Left cardiac atrium (tissue), 4 donors: ENCODE measurements at places on chromosomes 5 and 9. TPM values are rescaled to one million over a fixed set of nuclear protein-coding genes. Genes with fewer than 3 reads are reported as not detected.
A peak's percentile ranks its signal among the peaks of the same experiment; 100 is the strongest.

Gene TDRD7
- 8.6 TPM for total RNA-seq

Gene CRB2
- total RNA-seq: 1.3 TPM

DNA sequence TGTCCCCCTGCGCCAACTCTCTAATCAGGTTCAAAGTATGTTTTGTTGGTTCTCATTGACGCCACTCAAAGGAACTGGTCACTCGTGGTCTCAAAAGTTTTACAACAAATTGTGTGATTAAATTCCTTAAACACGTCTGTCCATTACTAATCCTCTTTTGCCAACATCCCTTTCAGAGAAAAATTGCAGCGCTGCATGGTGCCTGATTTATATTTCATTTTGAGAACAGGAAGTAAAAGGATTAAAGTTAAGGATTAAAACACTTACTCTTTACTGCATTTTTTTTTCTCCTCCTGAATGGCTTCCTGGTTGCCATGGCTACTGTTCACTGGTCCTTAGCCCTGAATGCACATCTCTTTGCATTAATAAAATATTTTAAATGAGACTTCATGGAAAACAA is 383.5 kb downstream of the GLIS3 start:
- no peak for DNase-seq

DNA sequence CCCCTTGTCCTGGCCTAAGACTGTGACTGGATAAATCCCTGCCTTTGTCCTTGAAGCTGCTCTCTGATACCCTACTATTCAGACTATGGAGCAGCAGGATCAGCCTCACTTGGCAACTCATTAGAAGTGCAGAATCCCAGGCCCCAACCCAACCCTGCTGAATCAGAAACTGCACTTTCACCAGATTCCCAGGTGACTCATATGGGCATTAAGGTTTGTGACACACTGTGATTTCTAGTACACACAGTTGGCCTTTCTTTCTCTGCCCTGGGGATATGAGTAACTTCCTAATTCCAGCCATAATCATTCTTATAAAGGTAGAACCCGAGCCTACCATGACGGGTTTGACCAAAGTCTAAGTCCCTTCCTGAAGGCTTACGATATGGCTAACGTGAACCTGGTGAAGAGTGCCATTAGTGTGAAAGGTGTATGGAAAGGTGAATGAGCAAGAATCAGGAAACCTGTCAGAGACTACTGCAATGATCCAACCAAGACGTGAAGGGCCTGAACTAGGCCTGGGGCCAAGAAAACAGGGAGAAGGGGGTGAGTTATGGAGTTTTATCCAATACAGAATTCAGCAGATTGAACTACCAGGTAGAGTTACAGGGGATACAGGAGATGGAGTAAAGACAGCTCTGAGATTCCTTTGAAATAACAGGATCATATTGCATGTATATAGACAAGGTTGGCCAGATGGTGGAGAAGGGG is 533.0 kb downstream of the BNC2 start:
- no peak for DNase-seq

DNA sequence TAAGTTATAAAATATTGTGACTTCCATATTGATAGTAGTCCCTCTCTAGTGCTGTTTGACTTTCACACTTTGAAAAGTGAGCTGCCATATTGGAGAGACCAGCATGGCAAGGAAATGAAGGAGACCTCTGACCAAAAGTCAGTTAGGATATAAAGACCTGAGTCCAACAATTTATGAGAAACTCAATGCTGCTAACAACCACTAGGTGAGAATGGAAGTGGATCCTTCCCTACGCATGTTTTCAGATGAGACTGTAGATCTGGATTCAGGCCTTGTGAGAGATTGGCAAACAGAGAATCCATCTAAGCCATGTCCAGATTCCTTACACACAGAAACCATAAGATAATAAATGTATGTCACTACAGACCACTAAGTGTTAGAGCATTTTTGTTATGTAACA is 81.6 kb downstream of the CTNND2 start:
- no peak for DNase-seq

- no peak for DNase-seq
Measured at GRCh38 chr5:33205727-33206410, 234.9 kb upstream of the TARS1 start.

GRCh38 chr9:69065660-69066059 is 30.1 kb downstream of the FXN start:
- no peak for DNase-seq

DNA sequence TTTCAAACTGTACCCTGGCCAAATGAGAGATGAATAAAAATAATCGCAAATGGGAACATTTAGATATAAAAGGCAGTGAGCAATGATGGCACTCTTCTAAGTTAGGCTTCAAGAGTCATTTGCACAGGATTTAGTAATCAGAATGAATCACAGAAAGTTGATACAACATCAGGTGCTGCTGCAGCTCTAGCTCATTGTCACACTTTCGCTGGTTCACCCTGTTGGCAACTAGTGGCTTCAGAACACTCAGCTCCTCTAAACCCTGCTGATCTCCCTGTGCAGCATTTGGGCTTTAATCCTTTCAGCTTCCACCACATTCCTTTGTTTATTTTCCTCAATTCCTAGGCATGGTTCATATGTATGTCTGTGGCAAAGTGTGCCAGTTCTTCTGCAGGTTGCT is 2071.2 kb upstream of the CDH6 start:
- DNase-seq: no peak

- DNase-seq: no peak
Measured at GRCh38 chr5:41482715-41483114, 27.7 kb downstream of the PLCXD3 start.

- no peak for DNase-seq
Measured at GRCh38 chr9:2356041-2356790, 265.4 kb upstream of the VLDLR start.

- no peak for DNase-seq
Measured at GRCh38 chr9:131404581-131404980, 10.7 kb downstream of the PRRC2B start.

DNA sequence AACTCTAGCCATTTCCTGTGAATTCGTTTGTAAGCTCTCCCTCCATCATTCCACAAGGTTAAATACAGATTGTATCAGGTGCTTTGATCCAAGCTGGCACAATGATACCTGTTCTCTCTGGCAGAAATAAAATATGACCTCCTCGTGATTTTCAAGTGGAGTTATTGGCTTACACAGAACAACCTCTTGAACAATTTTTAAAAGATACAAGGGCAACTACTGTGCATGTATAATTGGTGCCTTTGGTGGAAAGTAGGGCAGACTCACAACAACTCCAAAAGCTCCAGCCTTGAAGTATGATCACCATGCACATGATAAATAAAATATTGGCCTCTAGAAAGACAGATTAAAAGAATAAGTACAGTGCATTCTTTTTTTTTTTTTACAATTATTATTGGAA is 106.0 kb downstream of the SEMA6A start:
- DNase-seq: no peak

DNA sequence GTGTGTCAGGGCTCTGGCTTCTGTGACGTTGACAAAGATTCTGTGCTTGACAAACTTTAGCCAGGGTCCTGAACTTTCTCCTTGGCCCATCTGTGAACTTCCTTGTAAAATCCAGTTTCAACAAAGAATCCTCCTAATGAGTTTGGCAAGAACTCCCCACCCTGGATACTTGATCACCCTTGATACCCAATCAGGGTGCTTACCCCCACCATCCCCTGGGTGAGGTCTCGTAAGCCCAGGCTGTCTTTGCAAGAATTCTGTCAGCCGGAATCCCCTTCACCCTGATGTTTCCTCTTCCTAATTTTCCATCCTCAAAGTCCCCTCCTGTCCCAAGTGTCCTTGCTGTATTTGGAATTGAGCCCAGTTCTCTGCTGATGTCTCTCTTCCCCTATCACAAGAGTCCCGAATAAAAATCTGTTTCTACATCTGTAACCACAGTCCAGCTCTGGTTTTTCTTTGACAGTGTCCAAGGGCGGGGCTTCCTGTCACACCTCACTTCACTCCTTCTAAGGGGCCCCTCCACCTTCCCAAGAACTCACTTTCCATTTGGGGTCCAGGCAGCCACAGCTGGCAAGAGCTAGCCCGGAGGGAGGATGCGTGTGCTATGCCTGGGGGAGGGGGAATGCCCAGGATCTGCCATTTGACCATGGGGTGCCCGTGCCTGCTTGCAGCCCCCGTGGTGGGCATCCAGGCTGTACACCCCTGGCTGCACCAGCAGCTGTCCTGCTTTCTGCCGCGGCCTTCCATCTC is 2.7 kb upstream of the CARD19 start:
- DNase-seq: no peak

GRCh38 chr9:124885551-124885950 is 23.6 kb downstream of the ARPC5L start:
- DNase-seq: no peak

- no peak for DNase-seq
Measured at GRCh38 chr5:159912033-159912800, 4.1 kb upstream of the ADRA1B start.

- no peak for DNase-seq
Measured at GRCh38 chr5:57831932-57832331, 349.3 kb upstream of the ACTBL2 start.

Gene CTNND2
- 11.6 TPM for total RNA-seq

- no peak for DNase-seq
Measured at GRCh38 chr9:89955144-89955543, 350.3 kb downstream of the GADD45G start.

DNA sequence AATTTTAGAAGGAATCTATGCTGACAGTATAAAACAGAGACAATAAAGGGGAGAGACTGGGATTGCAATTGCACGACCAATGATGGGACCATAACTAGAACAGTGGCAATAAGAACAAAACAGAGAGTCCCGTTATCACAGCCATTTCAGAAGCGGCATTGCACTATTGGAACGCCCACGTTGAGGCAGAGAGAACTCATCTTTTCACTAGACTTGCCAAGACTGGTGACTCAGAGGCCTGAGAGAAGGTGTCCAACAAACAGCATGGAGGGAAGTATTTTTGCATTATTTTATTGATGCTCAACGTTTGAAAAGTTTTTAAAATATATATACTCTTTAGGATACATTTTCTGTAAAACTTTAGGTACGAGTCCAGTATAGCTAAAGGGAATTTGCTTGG is 737.7 kb downstream of the TLE1 start:
- no peak for DNase-seq

DNA sequence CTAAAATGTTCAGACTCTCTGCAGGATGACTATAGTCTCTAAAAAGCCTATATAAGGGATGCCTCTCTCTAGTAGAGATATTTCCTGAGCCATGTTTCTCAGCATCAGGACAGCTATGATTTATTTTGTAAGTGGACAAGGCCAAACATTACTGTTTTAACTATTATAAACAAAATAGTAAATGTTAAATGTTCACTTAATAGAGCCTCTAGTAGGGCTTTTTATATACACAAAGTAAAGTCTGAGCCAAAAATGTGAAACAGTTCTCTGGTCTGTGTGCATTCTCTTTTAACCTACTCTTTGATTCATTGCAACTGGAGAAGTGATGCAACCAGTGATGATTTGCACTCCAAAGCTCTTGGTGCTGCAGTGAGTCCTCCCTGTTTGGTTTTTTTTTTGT is 220.5 kb downstream of the GDNF start:
- DNase-seq: no peak

GRCh38 chr9:122383992-122384461 is 13.2 kb downstream of the PTGS1 start:
- DNase-seq: no peak

DNA sequence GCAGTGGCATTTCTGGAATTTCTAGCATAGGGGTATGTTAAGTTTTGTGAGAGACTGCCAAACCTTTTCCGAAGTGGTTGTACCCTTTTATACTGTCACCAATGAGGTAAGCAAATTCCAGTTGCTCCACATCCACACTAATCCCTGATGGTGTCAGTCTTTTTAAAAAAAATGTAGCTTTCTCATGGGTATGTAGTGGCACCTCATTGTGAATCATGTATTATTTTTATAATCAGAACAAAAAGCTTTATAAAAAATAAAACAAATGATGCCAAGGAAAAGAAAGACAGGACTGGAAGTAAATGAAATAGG is 93.4 kb upstream of the CLINT1 start:
- DNase-seq: no peak

- DNase-seq: no peak
Measured at GRCh38 chr5:132799392-132799791, 13.7 kb upstream of the SOWAHA start.

DNA sequence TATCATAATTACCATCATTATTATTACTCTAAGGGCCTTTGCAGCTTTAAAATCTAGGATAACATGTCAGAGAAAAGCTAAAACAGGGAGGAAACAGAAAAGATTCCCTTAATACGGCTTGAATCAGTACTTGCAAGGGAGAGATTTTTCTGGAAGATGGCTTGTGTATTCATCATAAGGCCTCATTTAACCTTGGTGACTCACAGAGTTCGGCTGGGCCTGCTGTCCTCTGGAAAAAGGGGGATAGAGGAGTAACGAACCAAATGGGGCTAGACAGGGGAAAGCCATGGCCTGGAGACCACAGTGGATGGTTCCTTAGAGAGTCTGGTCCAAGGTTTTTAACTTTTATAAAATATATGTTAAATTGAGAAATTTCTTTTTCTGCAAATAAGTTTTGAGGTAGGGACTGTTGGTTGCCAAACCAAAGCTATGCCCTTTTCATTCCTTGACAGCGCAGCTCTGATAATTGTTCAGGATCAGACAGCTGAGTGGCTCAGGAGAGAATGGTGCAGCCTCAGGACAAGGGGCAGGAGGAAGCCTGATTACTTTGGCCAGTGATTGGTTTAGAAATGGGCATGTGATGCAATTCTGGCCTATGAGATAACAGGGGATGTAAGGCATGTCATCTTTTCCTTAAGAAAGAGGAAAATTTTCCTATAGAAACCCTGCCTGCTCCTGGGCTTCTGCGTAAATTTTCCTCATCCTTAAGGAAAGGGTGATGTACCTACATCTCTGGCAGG is 25.6 kb upstream of the GSN start:
- no peak for DNase-seq

GRCh38 chr5:75433814-75434506 is 77.5 kb downstream of the CERT1 start:
- no peak for DNase-seq

- DNase-seq: peak; percentile 41
Measured at GRCh38 chr5:52799358-52799982, 11.8 kb downstream of the ITGA1 start.

GRCh38 chr5:127400946-127401670 is 110.5 kb downstream of the MEGF10 start:
- DNase-seq: no peak
